ENCODE measurements at places on chromosomes 2 and 18.

DNA sequence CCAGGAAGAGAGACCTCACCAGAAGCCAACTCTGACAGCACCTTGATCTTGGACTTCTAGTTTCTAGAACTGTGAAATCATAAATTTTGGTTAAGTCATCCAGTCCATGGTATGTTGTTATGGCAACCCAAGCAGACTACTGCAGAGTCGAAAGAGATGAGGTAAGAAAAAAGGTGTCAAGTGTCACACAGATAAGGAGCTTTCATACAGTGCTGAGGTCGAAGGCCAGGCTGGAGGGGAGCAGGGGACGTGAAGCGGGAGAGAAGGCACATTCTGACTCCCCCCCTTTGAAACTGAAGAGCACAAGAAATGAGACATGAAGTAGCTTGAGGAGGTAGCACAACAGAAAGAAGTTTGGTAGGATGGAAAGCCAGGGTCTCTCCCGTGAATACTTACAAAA is 110.4 kb downstream of the ALK start:
- DNase-seq, result no peak

GRCh38 chr18:59056706-59057492 is 82.8 kb upstream of the SEC11C start:
- DNase-seq, result peak; percentile 7

GRCh38 chr2:133255360-133255759 is 312.9 kb downstream of the NCKAP5 start:
- no peak for DNase-seq

DNA sequence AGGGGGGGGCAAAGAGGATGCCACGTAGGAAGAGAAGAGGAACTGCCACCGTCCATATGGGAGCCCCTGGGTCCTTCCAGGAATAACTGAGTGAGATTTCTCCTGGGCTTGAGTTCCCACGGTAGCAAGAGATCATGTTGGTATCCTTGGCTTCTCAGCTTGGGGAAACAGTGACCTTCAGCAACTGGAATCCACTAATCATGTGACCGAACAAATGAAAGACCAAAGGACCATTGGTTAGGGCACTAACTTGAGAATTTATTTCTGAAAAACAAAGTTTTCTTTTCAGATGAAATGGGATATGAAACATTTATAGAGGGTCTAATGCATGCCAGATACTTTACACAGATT is 259.4 kb upstream of the ID2 start:
- DNase-seq, result no peak

GRCh38 chr18:37247497-37248161 is 318.0 kb downstream of the CELF4 start:
- no peak for DNase-seq

- no peak for DNase-seq
Observed at GRCh38 chr2:235669983-235670962, 176.4 kb downstream of the AGAP1 start.

GRCh38 chr2:136487421-136487820 is 277.9 kb upstream of the THSD7B start:
- no peak for DNase-seq

DNA sequence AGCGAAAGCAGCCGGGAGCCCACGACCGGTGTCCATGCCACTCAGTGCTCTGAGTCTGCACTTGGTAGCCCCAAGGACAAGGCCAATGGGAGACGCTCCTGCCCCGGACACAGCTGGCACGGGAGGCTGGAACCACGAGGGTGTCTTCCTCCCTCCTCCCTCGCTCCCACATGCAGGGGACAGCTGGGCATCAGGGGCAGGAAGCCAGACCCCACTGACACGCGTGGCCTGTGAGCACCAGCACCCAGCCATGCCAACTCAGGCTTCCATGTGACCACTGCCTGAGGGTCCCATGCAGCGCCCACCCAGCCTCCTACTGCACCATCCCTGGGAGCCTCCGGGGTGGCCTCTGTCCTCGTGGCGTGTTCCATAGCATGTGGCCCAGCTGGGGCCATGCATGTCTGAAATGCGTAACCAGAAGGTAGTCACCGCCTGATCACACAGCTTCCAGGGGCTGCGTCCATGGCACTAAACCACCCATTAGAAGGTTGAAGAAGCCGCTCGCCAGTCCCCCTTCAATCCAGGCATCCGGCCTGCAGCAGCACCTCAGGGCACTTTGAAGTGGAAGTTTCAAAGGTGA is 323.2 kb upstream of the SALL3 start:
- DNase-seq, result no peak

DNA sequence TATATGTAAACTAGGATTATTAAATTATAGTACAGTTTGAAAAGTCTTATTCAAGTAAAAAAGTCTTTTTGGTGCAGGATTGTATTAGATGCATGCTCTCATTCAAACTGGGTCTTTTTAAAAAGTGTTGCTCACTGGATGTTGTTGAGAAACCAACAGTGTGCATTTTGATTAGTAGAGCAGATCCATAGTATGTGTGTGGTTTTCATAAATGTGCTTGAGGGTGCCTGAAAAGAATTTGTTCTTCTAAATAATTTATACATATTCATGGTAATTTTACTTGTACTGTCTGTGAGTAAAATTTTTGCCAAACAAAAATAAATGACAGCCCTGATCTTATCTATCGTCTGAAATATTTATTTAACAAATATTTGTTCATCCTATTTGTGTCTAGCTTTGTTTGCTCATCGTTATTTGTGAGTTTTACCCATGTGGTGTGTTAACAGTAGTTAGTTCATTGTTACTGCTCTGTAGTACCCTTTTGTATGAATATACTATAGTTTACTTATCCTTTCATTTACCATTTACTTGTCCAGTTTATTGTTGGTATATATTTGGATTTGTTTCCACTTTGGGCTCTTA is 50.4 kb downstream of the PTPN4 start:
- no peak for DNase-seq

DNA sequence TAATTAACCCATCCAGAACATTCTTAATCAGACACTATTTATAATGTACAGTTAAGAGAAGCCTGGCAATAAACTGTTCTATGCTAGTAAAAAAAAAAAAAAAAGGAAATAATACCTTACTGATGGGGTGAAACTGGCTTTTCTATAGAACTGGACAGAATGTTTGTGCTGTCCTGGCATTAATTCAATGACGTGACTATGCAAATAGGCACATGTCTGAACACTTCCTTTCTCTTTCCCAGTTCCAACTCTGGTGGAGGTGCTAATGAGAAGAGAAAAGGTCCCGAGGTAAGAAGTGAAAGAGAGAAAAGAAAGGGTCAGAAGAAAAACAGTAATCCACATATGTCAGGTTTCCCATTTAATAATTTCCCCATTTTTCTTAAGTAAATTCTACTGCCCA is 508.4 kb downstream of the ZEB2 start:
- DNase-seq, result no peak

GRCh38 chr18:11669948-11670275 is 19.2 kb upstream of the GNAL start:
- no peak for DNase-seq

DNA sequence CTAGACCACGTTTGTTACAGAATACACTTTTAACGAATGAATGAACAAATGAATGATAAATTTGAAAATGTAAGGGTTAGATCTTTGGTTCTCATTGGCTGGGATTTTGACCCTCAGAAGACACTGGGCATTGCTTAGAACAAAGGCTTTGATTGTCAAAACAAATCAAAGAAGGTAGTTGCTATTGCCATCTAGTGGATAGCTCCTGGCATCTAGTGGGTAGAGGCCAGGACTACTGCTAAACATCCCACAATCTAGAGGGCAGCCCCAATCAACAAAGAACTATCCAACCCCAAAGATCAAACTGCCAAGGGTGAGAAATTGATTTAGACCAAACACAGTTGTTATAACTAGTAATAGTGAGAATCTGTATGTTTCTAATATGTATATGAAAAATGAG is 552.3 kb downstream of the KCNJ3 start:
- no peak for DNase-seq

DNA sequence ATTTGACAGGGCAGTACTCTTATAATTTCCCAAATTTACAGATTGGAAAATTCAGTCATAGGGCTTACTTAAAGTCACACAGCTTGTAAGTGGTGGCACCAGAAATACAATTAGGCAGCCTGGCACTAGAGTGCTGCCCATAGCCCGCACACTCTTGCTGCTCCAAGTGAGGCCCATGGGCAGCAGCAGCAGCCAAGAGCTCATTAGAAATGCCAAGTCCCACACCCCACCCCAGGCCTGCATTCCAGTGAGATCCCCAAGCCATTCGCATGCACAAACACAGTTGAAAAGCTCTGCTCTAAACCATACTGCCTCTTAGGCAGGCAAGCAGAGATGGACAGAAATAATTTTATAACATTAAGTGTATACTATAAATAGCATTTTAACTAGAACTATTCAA is 379.3 kb upstream of the PKDCC start:
- DNase-seq, result no peak

DNA sequence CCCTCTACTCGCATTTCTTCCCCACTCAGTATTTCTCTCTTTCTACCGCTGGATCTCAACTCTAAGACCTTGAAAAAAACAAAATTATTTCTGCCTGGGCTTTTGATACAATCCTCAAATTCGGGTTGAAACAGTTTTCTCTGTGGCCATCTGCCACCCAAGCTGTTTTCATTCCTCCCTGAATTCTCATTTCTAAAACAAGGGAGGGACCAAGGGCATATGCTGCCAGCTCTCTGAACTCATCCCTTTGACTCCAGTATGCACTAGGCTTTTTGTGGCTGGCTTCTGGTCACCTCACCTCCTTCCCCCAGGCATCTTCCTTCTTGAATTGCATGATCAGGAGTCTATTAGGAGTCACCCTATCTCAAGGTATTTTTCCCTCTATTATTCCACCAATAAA is 49.5 kb downstream of the CCDC148 start:
- DNase-seq, result no peak

DNA sequence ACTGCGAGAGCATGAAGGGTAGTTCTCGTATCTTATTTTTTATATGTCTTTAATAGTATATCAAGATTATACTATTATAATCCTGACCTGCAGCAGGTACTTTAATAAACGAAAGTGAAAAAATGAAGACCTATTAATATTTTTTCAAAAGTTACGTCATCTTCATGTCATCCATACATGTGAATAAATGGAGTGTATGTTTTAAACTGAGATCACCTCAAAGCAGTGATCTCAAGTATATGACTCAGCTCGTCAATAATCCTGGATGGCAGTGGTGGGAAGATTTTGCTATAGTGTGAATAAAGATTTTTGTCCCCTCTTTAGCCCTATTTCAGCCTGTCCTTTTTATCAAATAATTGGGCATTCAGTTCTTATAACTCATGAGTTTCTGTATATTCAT is 166.3 kb upstream of the FBXO11 start:
- DNase-seq, result no peak

DNA sequence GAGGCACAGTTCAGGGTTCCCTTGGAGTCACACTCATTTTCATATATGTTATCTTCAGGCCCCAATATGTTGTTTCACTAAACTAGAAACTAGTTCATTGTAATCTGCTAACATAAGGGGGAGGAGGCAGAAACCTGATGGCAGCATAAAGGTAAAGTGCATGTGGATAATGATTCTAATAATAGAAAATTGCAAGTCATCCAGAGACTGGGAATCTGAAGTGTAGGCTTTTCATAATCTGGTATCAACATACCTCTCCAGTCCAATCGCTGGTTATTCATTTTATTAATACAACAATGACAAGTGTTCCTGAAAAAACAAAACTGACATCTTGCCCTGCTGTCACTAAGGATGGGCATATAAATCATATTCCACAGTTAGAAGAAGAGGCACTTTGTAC is 326.3 kb upstream of the ZNF804A start:
- no peak for DNase-seq
